Stimulated activated CD8-positive, alpha-beta memory T cell treated with anti-CD3 and anti-CD28 coated beads, Interleukin-4, amount 100 ng/mL, for 1 hour (primary cell): ENCODE measurements at places on chromosomes 3 and 15.

- no peak for DNase-seq
Measured at GRCh38 chr15:37084602-37085001, 15.7 kb downstream of the MEIS2 start.

DNA sequence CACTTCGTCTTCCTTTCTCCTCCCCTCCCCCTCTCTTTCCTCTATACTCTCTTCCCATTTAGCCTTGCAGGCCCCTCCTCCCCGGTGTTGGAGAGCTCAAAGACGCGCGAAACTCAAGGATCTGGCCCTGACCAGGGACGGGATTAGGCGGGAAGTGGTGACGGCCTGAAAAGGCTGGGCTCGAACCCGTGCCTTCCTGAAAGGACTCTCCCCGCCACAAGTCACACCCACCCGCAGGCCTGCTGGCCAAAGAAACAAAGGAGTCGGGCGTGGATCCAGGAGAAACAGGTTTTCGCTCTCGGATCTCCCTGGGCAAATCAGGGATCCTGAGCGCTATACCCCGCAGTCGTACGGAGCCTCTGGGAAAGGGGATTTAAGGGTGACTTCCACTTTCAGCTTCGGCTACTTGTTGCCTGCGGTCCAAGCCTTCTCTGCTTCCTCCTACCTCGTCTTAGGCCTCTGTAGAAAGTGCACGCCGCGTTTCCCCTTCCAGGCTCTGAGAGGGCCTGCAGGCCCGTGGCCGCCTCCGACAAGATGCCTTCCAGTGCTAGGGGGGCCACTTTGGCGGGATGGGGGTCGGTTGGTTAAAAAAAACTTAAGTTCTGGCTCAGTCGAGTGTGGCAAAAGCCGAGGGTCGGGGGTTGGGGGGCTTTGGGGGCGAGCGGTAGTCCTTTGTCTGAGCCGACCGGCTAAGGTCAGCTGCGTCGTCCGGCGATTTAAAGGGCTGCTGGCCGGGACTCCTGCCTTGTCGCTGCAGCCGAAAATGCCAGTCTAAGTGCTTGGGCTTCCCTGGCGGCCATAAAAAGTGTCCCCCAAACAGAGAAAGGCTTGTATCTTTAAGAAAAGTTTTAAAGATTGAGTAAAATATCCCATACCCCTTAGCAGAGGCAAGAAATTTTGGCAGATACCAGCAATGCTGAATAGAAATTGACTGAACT is 8.2 kb downstream of the ZIC4 start:
- DNase-seq: no peak

GRCh38 chr3:65339192-65339740 is 651.5 kb upstream of the ADAMTS9 start:
- DNase-seq: no peak

GRCh38 chr15:32952901-32953532 is 235.2 kb downstream of the GREM1 start:
- no peak for DNase-seq

- DNase-seq: no peak
Measured at GRCh38 chr3:122563717-122564025, 429 bp downstream of the PARP9 start.

- no peak for DNase-seq
Measured at GRCh38 chr3:73540969-73541740, 83.6 kb downstream of the PDZRN3 start.

GRCh38 chr15:40769274-40770146 is at the start of gene C15orf62:
C15orf62 (plus strand) TSS chr15:40769980; CDS start chr15:40770496, 516 bp downstream.
- DNase-seq: no peak

- no peak for DNase-seq
Measured at GRCh38 chr3:38587548-38588131, 61.8 kb downstream of the SCN5A start.

DNA sequence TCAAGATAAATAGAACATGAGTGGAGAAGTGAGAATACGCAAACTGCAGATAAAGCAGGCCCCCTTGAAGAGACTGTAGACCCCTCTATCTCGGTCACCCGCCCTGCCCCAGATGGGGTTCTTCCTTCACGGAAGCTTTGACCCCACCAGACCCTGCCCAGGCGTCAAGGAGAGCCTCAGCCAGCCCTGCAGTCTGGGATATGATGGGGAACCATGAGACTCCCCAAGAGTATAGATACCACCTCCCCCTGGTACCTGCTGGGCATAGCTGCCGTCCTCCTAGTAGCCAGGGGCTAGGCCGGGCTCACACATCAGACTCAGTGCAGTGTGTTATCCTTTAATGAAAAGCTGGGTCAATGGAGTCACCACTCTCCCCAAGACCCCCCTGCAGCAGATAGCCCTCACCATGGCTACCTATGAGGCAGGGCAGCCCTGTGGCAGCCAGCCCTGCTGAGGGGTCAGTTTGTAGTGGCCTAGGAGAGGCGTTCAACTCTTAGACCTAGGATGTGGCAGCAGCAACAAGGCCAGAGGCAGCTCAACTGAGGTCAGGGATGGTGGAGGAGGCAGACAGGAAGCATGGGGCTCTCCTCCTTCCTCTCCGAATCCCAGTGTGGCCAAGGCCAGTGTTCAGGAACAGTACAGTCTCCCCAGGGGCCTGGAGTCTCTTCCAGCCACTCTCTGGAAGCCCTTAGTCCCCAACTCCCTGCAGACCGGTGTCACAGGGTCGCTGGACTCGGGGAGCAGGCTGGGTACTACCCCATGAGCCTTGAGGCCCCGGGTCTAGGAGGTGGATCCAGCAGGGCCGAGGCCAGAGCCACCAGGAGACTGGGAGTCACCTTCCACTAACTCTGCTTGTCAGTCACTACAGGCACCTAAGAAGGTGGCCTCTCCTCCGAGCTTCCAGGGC is 26.1 kb downstream of the PLXNB1 start:
- no peak for DNase-seq

GRCh38 chr15:64285871-64286270 is 70.1 kb downstream of the CSNK1G1 start:
- no peak for DNase-seq

DNA sequence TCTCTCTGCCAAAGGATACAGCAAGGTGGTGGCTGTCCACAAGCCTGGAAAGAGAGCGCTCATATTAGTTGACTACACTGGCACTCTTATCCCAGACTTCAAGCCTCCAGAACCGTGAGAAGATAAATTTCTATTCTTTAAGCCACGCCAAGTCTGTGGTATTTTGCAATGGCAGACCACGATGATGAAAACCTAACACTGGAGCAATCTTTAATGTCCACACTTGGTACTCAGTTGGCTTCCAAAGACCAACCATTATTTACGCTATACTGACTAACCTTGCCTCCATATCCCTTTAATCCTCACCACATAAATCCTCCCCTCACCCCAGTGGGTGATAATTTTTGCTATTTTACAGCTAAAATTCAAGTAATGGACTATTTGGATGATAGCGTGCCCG is 16.9 kb upstream of the LACTB start:
- no peak for DNase-seq

GRCh38 chr15:34116620-34117019 is 14.7 kb downstream of the PGBD4 start:
- DNase-seq: no peak

GRCh38 chr3:127851899-127852298 is 29.6 kb upstream of the MGLL start:
- DNase-seq: no peak

GRCh38 chr15:74906067-74906449 is 593 bp downstream of the FAM219B start:
- DNase-seq: no peak

GRCh38 chr3:192802957-192803899 is 75.9 kb upstream of the FGF12 start:
- DNase-seq: no peak

GRCh38 chr3:14803981-14804834 is 14.6 kb upstream of the FGD5 start:
- DNase-seq: no peak

GRCh38 chr3:122941228-122942206 is 86.0 kb downstream of the SEMA5B start:
- DNase-seq: no peak

GRCh38 chr3:39146611-39147591 is 6.5 kb downstream of the CSRNP1 start:
- DNase-seq: no peak

DNA sequence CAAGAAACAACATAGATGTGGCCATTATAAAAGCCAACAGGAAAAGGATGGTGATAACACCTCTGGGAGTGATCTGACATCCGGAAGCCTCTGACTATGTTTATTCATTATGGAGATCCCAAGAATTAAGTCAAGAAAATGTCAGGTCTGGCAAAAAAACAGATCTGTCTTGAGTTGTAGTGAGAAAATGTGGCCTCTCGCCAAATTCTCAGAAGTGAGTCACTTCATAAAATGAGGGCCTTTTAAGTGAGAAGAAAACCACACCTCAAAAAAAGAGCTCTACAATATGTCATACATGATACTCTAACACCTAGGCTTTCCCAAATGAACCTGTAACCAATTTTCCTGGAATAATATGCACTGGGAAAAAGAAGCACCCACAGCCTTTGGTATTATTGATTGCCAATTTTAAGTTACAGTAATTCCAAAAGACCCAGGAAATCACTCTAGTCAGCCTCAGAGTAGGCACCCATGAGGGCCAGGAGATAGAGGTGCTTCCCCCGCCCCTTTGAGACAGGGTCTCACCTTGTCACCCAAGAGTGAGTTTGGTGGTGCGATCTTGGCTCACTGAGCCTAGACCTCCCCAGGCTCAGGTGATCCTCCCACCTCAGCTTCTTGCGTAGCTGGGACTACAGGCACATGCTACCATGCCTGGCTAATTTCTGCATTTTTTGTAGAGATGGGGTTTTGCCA is 38.0 kb downstream of the CCR3 start:
- DNase-seq: no peak

- no peak for DNase-seq
Measured at GRCh38 chr3:191269289-191270085, 59.7 kb upstream of the CCDC50 start.

DNA sequence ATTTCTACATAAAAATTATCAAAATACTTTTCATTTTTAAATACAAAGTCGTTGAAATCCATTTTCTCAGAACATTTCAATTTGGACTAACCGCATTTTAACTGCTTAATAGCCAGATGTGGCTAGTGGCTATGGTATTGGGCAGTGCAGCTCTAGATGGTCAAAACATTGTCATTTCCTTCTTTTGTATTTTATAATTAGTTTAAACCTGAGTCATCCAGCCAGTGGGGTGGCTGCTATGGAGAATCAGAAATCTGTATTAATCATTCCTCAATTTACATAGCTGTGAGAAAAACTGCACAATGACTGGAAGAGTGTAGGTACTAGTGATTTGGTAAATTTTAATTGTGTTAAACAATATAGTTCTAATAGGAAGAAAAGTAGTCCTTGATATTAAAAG is 245.3 kb downstream of the PDZRN3 start:
- no peak for DNase-seq

DNA sequence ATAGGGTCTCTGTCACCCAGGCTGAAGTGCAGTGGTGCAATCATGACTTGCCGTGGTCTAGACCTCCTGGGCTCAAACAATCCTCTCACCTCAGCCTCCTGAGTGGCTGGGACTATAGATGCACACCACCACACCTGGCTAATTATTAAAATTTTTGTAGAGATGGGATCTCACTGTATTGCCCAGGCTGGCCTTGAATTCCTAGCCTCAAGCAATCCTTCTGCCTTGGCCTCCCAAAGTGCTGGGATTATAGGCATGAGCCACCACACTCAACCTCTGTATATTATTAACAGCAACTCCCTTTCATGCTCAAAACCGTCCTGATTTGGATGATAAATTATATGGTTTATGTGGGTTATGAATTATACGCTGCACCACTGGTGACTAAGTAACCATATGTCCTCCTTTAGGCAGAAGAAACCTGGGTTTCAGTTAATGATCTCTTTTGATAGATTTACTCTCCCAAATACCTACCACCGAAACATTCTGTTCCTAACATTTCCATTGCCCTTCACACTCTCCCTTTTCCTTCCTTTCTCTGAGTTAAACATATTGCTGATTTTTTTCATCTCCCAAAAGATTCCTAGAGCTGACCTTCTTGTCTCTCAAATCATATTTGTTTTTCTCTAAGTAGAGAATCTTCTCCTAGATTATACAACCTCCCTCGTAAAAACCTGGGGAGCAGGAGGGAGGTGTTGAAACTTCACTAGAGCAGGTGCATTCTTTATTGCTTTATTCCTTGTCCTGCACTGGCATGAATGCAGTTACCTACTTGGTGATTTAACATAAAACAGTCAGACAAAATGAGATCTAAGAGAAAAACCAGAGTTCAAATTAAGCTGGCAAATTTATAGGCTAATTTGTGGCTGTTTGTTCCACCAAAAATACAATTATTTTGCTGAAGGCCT is 32.9 kb downstream of the PCYT1A start:
- DNase-seq: no peak

DNA sequence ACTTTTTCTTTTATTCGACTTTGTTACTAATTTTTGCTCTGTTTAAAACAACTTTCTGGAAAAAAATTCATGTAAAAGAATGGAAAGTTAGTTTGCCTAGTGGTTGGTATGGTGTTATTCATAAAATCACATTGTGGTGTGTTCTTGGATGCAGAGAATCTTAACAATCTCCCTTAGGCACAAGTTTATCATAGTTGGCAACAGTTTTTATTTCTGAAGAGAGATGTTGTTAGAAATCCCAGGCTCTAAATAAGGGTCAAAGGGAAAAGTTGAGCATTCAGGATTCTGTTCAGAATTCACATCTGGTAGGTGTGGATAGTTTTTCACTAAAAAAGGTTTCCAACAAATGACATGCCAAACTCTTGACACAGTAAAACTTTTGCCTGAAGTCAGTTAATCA is 6.4 kb downstream of the DUT start:
- DNase-seq: no peak

GRCh38 chr3:168024537-168024941 is 71.2 kb downstream of the GOLIM4 start:
- DNase-seq: no peak

- DNase-seq: no peak
Measured at GRCh38 chr3:157120071-157120892, 39.7 kb downstream of the CCNL1 start.

GRCh38 chr3:153221748-153222162 is 59.7 kb downstream of the RAP2B start:
- peak; percentile 38 for DNase-seq

DNA sequence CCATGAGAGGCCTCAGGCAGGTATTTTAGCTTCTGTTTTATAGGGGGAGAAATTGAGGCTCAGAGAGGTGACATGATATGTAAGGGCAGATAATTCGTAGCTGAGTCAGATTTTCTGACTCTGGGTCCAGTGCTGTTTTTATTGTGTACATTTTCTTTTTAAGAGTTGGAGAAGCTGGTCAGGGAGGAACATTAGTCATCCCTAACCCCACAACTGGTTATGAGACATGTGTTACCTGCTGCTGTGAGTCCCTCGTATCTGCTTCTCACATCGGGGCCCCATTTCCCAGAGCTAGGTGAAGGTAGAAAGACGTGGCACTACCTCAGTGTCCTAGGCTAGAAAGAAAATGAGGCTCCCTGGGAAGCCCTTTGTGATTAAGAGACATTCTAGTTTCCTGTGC is 28.6 kb downstream of the GALNT15 start:
- no peak for DNase-seq
